ENCODE measurements at places on chromosomes 12 and 14.

DNA sequence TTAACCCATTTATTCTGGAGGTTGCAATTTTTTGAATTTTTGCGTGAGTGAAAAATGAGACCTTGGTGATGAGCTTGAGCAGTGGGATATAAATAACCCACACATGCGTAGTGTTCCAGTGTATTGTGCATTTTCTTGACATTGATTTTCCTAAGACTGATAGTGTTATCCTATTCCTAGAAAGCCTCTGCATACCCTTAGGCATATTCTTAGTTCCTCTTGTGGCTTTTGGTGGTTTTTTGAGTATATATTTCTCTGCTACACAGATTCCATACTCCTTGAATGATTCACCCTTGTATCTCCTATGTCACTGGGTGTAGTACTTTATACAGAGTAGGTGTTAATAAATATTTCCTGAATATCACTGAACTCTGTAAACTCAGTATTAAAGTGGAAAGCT lies 363.4 kb upstream of the PDE3A start:
- no peak for DNase-seq

- DNase-seq: no peak
Observed at GRCh38 chr12:120065472-120065871, 51.1 kb downstream of the RAB35 start.

GRCh38 chr12:25269701-25270100 lies 19.0 kb upstream of the KRAS start:
- DNase-seq: no peak

DNA sequence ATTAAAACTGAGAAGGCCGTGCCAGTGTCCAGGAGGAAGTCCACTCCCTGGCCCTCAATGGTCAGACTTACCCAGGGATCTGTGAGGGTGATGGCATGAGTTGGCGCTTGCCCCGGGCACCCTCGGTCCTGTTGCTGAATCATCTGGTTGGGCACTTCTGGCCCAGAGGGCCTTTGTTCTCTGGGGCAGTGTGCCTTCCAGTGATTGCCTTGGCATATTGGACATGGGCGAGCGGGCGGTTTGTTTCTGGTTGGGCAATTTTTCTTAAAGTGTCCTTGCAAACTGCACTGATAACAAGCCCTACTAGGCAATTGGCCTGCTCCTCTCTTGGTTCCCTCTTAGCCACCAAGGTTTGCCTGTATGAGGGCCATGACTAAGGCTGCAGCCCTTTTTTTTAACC lies 69.5 kb upstream of the ZDHHC17 start:
- no peak for DNase-seq

GRCh38 chr12:18192119-18192518 lies 69.2 kb upstream of the PIK3C2G start:
- no peak for DNase-seq

- DNase-seq: no peak
Observed at GRCh38 chr14:61513986-61514830, 181.1 kb upstream of the HIF1A start.

GRCh38 chr14:104676694-104677511 lies 12.5 kb upstream of the INF2 start:
- no peak for DNase-seq

DNA sequence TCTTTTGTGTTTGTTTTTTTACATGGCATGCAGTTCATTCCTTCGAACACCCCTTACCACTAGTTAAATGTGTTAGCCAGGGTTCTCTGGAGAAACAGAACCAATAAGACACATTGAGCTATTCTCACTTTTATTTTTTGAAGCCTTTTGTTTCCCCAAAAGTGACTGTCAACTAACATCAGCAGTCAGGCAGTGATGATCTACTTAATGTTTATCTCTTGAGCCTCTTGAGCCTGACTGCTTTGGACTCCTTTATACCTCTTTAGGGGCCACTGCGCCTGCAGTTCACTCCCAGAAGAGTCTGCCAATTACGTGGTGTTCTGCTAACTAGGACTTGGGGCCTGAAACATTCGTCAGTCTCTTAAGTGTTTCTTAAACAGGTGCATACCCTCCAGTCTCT lies 163.7 kb upstream of the FLRT2 start:
- DNase-seq: no peak

GRCh38 chr14:106530423-106531107 lies 1004.2 kb downstream of the TMEM121 start:
- DNase-seq: no peak

GRCh38 chr14:32013083-32013482 lies 64.0 kb upstream of the ARHGAP5 start:
- DNase-seq: no peak

DNA sequence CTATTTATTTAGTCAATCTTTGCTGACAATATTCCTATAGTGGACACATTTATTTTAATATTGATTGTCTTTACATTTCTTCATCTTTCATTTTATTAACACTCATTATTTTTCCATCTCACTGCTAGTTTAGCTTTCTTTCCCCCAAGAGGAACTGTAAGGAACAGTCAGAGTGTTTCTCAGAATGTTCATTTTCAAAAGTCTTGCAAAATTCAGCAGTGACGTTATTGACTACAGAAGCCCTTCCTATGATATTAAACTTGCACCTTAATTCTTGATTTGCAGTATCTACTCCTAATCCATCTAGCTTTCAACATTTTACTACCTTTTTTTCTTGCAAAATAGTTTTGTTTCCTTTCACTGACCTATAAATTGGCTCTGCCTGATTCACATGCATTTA lies 13.0 kb downstream of the CLEC2B start:
- no peak for DNase-seq

DNA sequence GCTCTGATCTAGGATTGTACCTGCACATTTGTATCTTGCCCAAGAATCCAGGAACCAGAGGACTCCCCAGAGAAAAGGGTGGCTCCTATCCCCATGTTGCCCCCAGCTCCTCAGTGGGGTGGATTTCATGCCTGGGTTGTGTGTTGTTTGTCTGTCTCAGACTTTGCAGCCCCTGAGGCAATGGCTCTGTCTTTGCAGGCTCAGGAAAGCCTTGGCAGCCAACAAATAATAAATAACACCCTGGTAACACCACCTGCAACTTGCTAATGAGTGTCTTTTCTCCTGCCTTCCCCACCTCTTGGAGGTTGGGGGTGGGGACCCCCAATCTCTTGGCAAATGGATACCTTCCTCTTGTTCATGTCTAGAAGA lies 65.2 kb upstream of the CISTR start:
- no peak for DNase-seq

- DNase-seq: no peak
Observed at GRCh38 chr12:121287267-121287954, 9.1 kb downstream of the CAMKK2 start.

- peak; percentile 81 for DNase-seq
Observed at GRCh38 chr12:121795034-121795968, 1.8 kb upstream of the RHOF start.

DNA sequence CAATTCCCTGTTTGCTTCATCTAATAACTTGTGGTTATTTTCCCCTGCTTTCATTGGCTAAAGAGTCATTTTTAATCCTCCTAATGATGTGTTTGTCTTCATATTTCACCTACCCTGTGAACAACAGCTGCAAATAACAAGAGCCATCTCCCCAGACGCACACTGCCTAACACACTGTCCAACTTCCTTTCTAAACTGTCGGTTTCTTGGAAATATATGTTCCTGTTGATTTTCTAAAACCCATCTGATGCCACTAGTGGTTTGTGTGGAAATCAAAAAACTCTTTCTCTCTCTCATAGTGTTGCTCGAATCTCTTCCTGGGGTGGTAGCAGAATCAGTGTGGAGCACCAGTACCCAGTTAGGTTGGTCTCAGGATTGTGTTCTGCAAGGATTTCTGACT lies 226.9 kb downstream of the EPS8 start:
- DNase-seq: no peak

DNA sequence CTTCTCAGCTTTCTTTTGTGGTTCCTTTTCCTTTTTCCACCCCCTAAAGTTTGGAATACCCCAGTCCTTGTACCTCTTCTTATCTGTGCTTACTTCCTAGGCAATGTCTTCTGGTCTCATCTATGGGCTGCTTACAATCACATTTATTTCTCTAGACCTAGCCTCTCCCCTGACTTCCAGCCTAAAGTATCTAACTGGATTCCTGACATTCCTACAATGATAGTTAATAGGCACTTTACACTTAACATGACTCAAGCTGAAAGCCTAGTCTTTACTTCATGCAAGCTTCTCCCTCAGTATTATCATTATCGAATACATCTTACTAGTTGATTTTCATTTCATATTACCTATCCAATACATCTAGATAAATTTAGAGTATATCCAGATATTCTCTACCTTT lies 21.2 kb downstream of the CLECL1 start:
- no peak for DNase-seq

GRCh38 chr14:72583316-72584272 lies 310.3 kb downstream of the DPF3 start:
- DNase-seq: no peak

GRCh38 chr12:103852498-103852997 lies 11.5 kb upstream of the NT5DC3 start:
- DNase-seq: no peak

All from activated CD4-positive, alpha-beta T cell treated with anti-CD3 and anti-CD28 coated beads, Interleukin-2, amount 50 U/mL, for 4 hours (primary cell).